ENCODE measurements at places on chromosomes 2 and 18. TPM values are rescaled to one million over a fixed set of nuclear protein-coding genes. Genes with fewer than 3 reads are reported as not detected.

GRCh38 chr2:64982311-64982857 lies 6.8 kb upstream of the SLC1A4 start:
- no peaks in the 10 kb centered on the region for H3K36me3 ChIP-seq
- H3K27ac ChIP-seq, result no peak overlapping the region
- H3K27me3 ChIP-seq, result peaks cover 7% of the 10 kb centered on the region

DNA sequence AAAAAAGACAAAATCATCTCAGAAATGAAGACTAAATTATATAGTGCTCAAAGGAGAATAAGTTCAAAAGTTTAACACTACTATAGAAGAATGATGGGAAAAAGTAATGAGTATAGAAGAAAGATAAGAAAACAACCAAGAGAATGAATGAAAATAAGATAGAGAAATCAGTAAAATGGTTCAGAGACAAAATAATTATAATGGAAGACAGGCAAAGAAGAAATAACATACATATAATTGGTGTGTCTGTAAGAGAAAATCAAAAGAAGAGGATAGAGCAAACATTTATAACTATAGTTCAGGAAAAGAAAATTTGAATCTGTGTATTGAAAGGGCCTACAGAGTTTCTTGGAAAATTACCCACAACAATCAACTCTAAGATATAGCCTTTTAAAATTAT lies 43.5 kb downstream of the DNAH6 start:
- DNase-seq, result no peak
- H3K27me3 ChIP-seq, result peaks cover 1% of the 10 kb centered on the region
- no peak overlapping the region for H3K27ac ChIP-seq
- H3K4me3 ChIP-seq, result no peak overlapping the region
- H3K4me1 ChIP-seq, result peaks cover 12% of the 10 kb centered on the region

GRCh38 chr2:197296835-197297234 lies 13.7 kb downstream of the ANKRD44 start:
- DNase-seq, result no peak
- no peak overlapping the region for H3K27ac ChIP-seq
- peaks cover 9% of the 10 kb centered on the region for H3K4me1 ChIP-seq

GRCh38 chr2:70690846-70691245 lies 77.2 kb downstream of the ADD2 start:
- no peak for DNase-seq
- no peaks in the 10 kb centered on the region for H3K36me3 ChIP-seq
- H3K4me3 ChIP-seq, result no peak overlapping the region
- peaks cover 39% of the 10 kb centered on the region for H3K27me3 ChIP-seq

DNA sequence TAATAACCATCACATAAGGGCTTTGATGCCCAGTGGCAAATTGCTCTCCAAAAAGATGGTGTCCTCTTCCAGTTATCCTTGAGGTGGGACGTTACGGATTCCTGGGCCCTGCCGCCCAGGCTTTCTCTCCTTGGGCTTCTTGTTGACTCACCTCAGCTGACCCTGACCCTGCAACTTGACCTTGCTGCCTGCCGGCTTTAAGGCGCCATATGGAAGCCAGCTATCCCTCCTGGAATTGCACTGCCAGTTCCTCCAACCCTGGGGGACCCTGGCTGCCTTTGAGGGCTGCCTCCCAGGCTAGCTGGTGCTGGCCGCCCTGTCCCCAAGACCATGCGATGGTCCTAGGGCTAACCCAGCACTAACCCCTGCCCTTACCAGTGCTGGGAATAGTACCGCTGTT lies 28.3 kb upstream of the B3GNT7 start:
- no peak overlapping the region for H3K27ac ChIP-seq
- H3K4me1 ChIP-seq, result peaks cover 21% of the 10 kb centered on the region
- no peak for DNase-seq
- H3K36me3 ChIP-seq, result 0 out of 2 replicates have a peak, but pooled peaks cover 4% of the 10 kb centered on the region
- peaks cover 3% of the 10 kb centered on the region for H3K27me3 ChIP-seq

GRCh38 chr2:113124181-113124961 lies 3.0 kb upstream of the IL1RN start:
- peak; percentile 61 for DNase-seq
- peaks cover 17% of the 10 kb centered on the region for H3K27me3 ChIP-seq
- peak overlapping the region; percentile 74 for H3K4me3 ChIP-seq
- peak overlapping the region; percentile 67 for H3K27ac ChIP-seq

DNA sequence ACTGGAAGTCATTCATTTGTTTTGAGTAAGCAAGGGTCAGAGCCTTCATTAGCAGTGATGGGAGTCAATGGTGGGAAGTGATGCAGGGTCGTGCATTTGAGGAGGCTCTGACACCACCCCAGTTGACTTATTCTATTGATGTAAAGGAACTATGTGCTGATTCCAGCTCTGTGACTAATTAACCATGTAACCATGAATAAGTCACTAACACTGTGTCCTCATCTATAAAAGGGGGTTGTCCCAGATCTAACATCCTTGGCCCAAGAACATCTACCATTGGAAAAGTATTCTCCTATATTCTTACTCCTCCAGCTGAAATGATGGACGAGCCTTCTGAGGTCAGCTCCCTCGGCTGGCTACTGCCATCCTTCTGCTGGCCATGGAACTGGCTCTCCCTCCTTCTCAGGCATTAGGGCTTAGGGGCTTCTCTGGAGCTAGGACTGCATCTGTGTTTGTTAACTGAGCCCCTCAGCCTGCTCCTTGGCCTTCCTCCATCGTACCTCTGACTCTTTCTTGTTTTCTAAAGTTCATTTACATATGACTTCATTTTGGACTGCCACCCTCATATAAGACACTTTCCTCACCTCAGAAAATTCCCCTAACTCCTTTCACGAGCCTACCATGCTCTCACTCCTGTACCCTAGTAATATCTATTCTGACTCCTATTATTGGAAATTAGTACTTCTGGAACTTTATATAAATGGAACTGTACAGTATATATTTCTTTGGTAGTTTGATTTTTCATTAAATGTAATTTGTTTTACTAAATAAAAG lies 115.5 kb downstream of the KCTD1 start:
- H3K4me1 ChIP-seq, result peaks cover 33% of the 10 kb centered on the region
- H3K27ac ChIP-seq, result no peak overlapping the region
- no peaks in the 10 kb centered on the region for H3K27me3 ChIP-seq
- no peak for DNase-seq

DNA sequence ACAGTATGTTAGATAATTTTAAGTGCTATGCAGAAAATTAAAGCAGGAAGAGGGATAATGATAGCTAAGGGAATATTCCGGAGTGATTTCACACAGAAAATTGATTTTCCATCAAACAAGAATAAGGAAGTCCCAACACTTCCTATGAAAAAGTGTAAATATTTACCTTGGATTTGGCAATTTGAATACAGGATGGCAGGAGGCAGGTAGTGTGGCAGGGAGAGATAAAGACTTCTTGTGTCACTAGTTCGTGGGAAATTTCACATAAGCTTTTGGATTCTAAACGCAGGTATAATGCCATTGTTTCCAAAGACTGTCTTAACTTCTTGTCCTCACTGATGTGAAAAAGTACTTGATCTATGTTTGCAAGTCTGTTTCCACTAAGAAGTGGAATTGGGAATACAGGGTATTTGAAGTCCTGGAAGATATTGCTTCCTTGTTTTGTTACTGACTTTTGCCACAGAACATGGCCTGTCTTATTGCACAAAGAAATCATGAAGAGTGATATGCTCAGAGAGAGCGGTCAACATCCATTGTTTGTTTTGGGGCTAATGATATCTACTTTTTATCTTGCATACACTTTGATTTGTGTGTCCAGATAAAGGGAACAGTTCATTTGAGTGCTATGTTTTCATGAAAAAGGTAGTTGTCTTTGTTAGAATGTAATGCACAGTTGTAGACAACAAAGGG lies 1216.1 kb upstream of the FAM98A start:
- no peak overlapping the region for H3K27ac ChIP-seq
- no peaks in the 10 kb centered on the region for H3K4me1 ChIP-seq
- no peaks in the 10 kb centered on the region for H3K36me3 ChIP-seq
- H3K27me3 ChIP-seq, result no peaks in the 10 kb centered on the region
- H3K4me3 ChIP-seq, result no peak overlapping the region
- no peak for DNase-seq

DNA sequence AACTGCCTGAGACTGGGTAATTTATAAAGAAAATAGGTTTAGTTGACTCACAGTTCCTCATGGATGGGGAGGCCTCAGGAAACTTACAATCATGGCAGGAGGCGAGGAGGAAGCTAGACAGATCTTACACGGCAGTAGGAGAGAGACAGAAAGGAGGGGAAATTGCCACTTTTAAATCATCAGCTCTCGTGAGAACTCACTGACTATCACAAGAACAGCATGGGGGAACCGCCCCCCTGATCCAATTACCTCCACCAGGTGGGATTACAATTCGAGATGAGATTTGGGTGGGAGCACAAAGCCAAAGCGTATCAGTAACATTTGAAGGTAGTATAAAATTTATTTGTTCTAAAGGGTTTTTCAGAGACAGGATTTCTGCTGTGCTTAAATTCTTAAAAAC lies 5.4 kb downstream of the GALM start:
- H3K4me3 ChIP-seq, result no peak overlapping the region
- H3K4me1 ChIP-seq, result peaks cover 20% of the 10 kb centered on the region
- no peak for DNase-seq
- no peak overlapping the region for H3K27ac ChIP-seq
- no peaks in the 10 kb centered on the region for H3K27me3 ChIP-seq

GRCh38 chr2:5391362-5391761 lies 300.8 kb upstream of the SOX11 start:
- no peak overlapping the region for H3K27ac ChIP-seq
- H3K4me1 ChIP-seq, result no peaks in the 10 kb centered on the region
- H3K36me3 ChIP-seq, result no peaks in the 10 kb centered on the region
- H3K27me3 ChIP-seq, result no peaks in the 10 kb centered on the region
- H3K4me3 ChIP-seq, result no peak overlapping the region
- no peak for DNase-seq

Gene UGT1A5
- total RNA-seq, result not detected

Gene GALNT3
- 0.60 TPM for total RNA-seq

Gene SLC25A52
- total RNA-seq, result not detected

- peaks cover 4% of the 10 kb centered on the region for H3K27me3 ChIP-seq
- peaks cover 63% of the 10 kb centered on the region for H3K4me1 ChIP-seq
These were observed 885 bp upstream of the DSEL start for GRCh38 chr18:67517444-67517765.

DNA sequence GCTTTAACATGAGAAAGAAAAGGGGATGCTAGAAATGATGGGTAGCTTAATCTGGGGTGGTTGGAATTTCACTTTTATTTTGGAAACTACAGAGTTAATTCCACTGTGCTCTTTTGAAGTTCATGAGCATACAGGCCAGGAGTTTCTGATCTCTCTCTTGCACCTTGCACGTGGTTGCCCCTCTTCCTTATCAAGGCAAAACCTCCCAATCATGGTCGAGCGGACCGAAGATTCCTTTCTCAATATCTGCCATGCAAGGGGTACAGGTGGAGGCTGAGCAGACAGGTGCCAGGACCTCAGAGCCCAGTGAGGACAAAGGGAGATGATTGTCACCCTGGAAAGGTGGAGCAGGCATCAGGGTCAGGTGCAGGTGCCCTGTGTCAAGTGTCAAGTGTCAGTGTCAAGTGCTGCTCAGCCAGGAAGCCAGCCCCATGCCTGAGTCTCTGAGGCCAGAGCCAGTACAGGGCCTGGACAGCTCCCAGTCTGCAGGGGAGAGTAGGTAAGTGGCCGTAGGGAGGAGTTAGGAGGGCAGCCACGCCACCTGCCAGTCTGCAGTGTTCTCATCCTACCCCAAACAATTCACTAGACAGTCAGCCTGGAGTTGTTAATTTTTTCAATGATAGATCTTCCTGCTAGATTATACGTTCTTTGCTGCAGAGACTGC lies 42.2 kb downstream of the LPIN1 start:
- no peak overlapping the region for H3K27ac ChIP-seq
- H3K4me1 ChIP-seq, result peaks cover 8% of the 10 kb centered on the region
- H3K36me3 ChIP-seq, result peaks cover 52% of the 10 kb centered on the region
- H3K27me3 ChIP-seq, result no peaks in the 10 kb centered on the region

DNA sequence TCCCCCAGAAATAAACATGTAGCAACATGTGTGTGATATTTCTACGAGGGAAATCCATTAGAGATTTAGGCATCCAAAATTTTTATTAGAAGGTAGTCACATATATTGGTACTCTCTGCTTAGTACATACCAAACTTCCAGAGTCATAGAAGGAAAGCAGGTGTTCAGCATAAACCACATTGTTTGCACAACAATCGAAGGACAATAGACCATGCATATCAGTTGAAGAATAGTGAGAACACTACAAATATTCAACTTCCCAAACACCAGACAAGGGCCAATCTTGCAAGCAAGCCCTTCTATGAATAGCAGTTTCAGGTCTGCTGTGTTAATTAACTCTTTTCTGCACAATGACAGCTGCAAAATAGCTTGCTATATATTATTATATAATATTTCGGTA lies 702.2 kb downstream of the ERBB4 start:
- no peak overlapping the region for H3K4me3 ChIP-seq
- H3K36me3 ChIP-seq, result no peaks in the 10 kb centered on the region
- DNase-seq, result no peak
- no peaks in the 10 kb centered on the region for H3K27me3 ChIP-seq
- no peaks in the 10 kb centered on the region for H3K4me1 ChIP-seq
- H3K27ac ChIP-seq, result no peak overlapping the region

DNA sequence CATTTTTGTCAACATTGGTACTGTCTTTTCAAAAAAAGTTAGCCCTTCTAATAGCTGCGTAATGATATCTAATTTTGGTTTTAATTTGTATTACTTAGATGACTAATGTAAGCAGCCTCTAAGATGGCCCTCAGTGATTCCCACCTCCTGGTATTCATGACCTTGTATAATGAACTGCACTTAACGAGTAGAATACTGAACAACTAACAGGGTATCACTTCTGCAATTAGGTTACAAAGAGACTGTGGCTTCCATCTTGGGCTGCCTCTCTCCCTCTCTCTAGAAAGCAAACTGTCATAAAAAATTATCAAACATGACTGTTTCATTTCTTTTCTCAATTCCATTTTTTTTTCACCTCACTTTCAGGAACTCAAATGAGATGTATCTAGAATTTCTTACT lies 120.9 kb downstream of the RNF152 start:
- peaks cover 23% of the 10 kb centered on the region for H3K36me3 ChIP-seq
- no peak for DNase-seq
- H3K27ac ChIP-seq, result no peak overlapping the region
- peaks cover 17% of the 10 kb centered on the region for H3K4me1 ChIP-seq
- peaks cover 2% of the 10 kb centered on the region for H3K27me3 ChIP-seq
- no peak overlapping the region for H3K4me3 ChIP-seq

DNA sequence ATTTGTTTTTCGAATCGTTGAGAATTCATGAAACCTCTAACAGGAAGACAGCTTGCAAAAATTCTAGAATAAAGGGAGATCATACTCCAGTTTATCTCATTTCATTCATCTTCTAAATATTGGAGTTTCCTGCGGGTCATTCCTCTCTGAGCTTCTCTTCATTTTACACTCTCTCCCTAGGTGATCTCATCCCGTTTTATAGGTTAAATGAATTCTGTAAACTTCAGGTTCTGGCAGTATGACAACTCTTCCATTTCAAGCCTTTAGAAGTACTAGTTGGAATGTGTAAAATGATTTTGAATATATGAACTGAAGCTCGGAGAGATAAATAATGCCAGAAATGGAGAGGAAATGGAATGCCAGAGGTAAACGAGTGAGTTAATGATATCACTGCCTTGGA lies 312.4 kb downstream of the METTL4 start:
- peak overlapping the region; percentile 79 for H3K4me3 ChIP-seq
- DNase-seq, result peak; percentile 10
- H3K36me3 ChIP-seq, result no peaks in the 10 kb centered on the region

Gene CPLX4
- total RNA-seq, result not detected

- H3K27ac ChIP-seq, result no peak overlapping the region
- no peak overlapping the region for H3K4me3 ChIP-seq
- no peak for DNase-seq
- H3K36me3 ChIP-seq, result peaks cover 26% of the 10 kb centered on the region
- H3K4me1 ChIP-seq, result peaks cover 32% of the 10 kb centered on the region
- no peaks in the 10 kb centered on the region for H3K27me3 ChIP-seq
These were observed 10.0 kb downstream of the GALNT5 start for GRCh38 chr2:157267476-157267875.

GRCh38 chr2:71370015-71370414 lies 38.4 kb downstream of the ZNF638 start:
- no peak overlapping the region for H3K4me3 ChIP-seq
- DNase-seq, result no peak
- H3K4me1 ChIP-seq, result no peaks in the 10 kb centered on the region
- H3K27me3 ChIP-seq, result no peaks in the 10 kb centered on the region
- H3K27ac ChIP-seq, result no peak overlapping the region
- peaks cover 13% of the 10 kb centered on the region for H3K36me3 ChIP-seq
